ENCODE measurements at places on chromosomes 2 and 18.
A peak's percentile ranks its signal among the peaks of the same experiment; 100 is the strongest.

- DNase-seq: no peak
Observed at GRCh38 chr2:70961648-70961994, 16.8 kb upstream of the ANKRD53 start.

DNA sequence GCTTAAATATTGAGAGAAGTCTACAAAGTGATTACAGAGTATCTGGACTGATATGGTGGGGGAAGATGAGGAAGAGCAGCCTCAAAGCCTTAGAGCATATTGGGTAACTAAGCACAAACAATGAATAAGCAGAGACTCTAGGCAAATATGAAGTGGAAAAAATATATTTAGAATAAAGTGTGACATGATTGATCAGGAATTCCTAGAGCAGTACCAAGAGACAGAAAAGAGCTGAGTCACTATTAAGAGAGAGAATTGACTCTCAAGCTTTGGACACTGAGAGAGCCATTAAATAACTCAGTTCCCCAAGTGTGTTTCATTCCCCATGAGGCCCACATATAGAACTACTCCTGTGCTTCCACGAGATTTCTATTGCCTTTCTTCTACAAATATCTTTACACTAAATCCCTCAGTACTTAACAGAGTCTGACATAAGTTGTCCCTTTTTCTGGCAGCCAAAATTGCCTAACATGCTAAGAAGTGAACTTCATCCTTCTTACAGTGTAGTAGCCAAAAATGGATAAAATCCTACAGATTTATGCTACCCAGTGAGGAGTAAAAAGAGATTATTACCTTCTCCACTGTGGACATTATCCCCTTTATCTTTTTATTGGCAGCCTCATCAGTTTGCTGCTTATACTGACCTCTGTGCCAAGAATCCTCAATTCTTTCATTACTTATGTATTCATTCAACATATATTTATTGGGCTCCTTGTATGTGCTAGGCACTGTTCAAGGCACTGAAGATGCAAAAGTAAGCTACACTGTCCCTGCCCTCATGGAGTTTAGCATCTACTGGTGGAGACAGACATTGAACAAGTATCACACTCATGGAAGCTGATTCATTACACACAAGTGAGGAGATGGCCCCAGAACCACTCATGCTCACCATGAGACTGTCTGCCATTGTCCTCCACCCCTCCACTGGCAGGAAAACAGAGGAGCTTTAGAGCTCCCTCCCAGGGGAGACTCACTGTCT is 45.4 kb downstream of the SLC40A1 start:
- no peak for DNase-seq

DNA sequence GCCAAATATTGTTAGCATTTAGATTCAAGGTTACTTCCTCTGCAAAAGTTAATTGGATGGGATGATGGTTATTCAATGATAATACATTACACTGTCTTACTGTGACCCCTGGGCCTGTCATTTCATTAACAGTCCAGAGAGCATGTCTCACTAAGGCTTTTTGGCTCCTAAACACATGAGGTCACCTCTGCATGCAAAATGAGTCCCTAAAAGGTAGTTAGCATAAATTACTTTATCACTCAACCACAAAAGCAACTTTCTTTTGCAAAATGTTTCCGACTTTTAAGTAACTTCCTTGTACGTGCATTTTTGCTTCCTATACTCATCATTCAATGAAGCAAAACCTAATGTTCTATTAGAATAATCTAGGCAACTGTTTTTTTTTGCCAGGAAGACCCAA is 16.8 kb upstream of the AGFG1 start:
- no peak for DNase-seq

DNA sequence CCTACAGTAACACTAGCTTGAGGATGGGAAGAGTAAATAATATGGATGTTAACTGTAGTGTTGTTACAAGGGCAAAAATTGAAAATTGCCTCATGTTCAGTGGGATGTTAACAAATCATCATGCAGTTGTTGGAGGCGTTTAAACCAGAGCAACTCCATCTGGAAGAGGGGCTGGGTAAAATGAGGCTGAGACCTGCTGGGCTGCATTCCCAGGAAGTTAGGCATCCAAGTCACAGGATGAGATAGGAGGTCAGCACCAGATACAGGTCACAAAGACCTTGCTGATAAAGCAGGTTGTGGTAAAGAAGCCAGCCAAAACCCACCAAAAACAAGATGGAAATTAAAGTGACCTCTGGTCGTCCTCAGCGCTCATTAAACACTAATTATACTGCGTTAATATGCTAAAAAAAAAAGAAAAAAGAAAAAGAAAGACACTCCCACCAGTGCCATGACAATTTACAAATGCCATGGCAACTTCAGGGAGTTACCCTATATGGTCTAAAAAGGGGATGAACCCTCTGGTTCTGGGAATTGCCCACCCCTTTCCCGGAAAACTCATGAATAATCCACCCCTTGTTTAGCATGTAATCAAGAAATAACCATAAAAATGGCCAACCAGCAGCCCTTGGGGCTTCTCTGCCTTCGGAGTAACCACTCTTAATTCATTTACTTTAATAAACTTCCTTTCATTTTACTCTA is 101.4 kb downstream of the MYO5B start:
- no peak for DNase-seq

- DNase-seq: no peak
Observed at GRCh38 chr2:108591163-108591562, 56.9 kb downstream of the LIMS1 start.

GRCh38 chr2:120661551-120661950 is 74.1 kb upstream of the GLI2 start:
- no peak for DNase-seq

DNA sequence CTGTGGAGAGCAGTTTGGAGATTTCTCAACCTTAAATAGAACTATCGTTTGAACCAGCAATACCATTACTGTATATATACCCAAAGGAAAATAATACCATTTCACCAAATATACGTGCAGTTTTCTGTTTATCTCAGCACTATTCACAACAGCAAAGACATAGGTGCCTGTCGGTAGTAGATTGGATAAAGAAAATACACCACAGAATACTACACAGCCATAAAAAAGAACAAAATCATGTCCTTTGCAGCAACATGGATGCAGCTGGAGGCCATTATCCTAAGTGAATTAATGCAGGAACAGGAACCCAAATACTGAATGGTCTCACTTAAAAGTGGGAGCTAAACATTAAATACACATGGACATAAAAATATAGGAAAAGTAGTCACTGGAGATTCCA is 81.3 kb downstream of the SMCHD1 start:
- no peak for DNase-seq

GRCh38 chr2:46239847-46240181 is 57.4 kb upstream of the EPAS1 start:
- DNase-seq: peak; percentile 21

DNA sequence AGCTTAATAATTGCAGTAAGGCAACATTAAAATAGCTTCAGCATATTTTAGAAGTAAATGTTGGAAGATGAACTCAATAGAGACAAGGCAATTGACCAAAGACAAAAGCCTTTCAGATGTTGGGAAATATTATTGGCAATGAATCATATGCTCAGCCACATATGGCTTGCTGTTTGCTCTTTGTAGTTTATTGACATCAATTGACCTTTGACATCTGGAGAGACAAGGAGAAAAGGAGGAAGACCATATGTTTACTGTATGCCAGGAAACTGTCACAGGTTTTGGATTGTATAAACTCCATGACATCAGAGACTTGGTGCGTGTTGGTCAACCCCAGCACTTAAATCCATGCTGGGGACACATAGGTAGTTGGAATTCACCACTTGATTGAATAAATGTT is 60.6 kb upstream of the SLC16A14 start:
- DNase-seq: no peak

DNA sequence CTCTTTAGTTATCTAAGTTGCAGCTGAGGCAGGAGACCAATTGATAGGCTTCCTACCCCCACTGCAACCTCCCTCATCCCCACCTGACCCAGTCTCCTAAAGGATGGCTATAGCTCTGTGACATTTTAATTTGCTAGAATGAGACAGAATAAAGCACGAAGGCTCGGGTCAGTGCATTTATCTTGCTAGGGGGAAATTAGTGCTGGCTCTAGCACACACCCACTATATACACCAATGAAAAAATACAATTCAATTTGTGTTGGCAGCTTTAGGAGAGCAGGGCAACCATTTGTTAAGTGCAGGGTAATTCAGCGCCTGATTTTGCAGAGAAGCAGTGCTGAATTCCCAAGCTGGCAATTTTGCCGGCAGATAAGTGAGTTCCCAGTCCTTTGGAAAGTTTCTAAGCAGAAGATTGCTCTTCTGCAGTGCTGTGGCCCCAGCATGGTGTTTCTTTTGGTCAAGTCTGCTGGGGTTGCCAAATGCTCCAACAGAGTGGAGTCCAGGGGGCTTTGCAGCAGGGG is 346.0 kb downstream of the ALK start:
- DNase-seq: no peak
